ENCODE measurements at places on chromosomes 3 and 15.

GRCh38 chr3:133447750-133448477, 48.1 kb downstream of the BFSP2 start:
- DNase-seq, result no peak

DNA sequence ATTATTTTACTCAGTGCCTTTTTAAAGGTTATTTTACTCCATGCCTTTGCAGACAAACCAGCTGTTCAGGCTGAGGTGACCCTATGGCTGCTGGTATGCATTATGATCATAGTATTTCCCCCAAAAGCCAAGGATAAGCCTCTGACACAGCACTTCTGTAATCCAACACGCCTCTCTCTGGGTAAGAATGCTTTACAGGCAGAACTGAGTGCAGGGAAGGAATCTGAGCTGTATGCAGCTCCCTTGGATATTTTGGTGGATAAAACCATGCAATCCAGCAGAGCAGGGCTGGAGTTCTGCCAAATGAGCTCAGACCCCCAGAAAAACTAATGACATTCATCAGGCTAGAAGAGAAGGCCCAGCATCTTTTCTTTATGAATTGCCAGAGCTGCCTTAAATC, 11.7 kb upstream of the MAP1A start:
- DNase-seq, result no peak

GRCh38 chr3:114758831-114759699, 388.0 kb downstream of the ZBTB20 start:
- no peak for DNase-seq

DNA sequence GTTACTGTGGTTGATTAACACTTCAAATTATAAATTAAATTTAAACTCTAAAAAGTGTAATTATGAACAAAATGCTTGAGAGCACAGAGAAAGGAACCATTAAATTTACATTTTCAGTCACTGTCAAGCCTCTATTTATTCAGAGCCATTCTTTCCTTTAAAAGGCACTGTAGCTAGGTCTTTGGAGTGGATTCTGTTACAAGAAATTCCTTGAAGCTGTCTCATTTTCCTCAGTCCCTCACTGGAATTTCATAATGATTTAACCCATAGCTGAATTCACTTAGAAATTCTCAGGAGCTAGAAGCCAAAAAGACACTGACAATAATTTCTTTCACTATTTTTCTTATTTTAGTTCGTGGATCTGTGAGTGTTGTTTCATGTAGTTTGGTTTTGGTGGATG, 81.2 kb upstream of the TCF12 start:
- DNase-seq, result no peak

- DNase-seq, result no peak
Observed at GRCh38 chr3:122416966-122417365, 1.1 kb upstream of the WDR5B start.

DNA sequence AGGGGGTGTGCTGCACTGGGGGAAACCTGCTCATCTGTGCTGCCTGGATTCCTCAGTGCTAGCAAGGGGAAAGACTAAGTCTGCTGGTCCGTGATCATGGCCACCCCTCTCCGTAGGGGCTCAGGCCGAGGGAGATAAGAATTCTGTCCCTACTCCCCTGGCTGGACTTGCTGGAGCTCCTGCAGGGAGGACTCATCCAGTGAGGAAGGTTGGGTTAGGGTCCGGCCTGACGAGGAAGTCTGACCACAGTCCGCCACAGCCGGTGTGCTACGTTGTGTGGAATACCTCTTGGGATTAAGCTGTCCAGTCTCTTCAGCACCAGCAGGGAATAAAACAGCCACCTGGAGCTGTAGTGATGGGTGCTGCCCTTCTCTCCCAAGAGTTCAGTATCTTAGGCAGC, 1309.1 kb upstream of the CADM2 start:
- DNase-seq, result no peak

DNA sequence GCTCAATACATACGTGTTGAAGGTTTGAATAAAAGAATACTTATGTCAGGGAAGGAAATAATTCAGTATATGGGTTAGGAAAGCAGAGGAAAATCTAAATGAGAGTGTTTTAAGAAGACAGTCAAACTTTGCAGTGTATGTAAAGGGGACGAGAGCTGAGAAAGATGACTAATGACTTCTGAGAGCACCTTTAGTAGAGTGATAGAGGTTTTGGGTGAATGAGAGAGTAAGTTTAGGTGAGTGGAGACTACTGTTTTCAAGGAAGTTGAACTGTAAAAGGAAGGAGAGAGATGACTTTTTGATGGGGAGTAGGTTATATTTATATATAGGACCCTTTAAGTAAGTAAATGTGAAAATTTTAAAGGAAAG, 9.4 kb downstream of the TBC1D23 start:
- no peak for DNase-seq

DNA sequence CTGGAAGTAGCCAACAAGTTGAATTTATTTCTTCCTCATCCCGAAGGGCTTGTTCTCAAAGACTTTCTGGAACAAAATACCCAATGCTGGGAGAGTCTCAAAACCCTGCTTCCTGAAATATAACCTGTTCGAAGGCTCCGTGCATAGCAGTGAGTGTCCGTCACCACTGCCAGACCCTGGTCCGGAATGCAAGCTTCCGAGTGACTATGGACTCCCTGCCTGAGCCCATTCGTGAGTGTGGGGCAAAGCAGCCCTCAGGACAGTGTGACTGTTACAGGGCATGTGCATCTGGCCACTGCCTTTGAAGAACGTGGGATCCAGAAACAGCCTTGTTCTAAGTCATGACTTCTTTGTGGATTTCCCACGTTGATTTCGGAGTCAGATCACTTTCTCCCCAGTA, 214.5 kb upstream of the IGF1R start:
- DNase-seq, result no peak

DNA sequence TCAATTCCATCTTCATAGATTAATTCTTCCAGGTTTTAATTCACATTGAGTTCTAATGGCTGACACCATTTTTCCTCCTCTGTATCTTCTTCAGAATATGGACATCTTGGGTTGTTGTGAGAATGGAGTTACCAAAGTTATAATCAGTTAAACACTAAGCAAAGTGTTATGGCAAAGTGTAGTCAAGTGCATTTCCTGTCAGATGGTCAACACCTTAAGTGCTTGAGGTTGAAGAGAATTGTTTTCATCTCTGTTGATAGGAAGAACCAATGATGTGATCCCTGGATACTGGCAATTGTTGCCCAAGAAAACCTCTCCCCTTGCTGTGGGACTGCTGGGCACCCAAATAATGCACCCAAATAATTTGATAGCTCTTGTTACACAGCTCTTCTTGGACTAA, 102.6 kb upstream of the SATB1 start:
- no peak for DNase-seq

- no peak for DNase-seq
Observed at GRCh38 chr15:39539466-39539865, 41.4 kb upstream of the THBS1 start.

DNA sequence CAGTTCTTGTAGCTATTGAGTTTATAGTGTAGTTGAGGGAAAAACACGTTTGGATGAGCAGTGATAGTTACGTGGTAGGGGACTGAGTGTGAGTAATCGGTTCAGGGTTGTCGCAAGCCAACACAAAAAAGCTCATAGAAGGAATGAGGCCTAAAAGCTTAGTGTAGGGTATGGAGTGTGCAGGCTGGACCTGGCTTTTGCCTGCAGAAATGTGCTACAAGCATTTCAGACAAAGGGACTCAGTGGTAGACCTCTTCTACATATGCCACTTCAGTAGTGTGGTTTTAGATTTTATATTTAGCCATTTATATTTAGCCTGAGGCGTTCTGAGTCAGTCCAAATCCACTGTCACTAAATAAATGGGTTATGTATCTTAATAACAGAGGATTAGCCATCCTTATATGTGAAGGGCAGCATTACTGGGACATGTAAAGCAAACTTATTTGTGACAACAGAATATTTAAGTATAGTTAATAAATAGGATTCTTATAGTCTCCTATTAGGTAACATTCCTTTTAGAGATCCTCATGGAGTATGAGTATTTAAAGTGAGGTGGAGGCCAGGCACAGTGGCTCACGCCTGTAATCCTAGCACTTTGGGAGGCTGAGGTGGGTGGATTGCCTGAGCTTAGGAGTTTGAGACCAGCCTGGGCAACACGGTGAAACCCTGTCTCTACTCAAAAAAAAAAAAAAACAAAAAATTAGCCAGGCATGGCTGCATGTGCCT, 21.8 kb downstream of the ATP2C1 start:
- DNase-seq, result no peak

GRCh38 chr3:54631516-54632325, 296.1 kb downstream of the LRTM1 start:
- no peak for DNase-seq

GRCh38 chr3:98561727-98562521, 30.1 kb downstream of the GPR15 start:
- peak; percentile 9 for DNase-seq

GRCh38 chr15:67801926-67802914, 23.1 kb upstream of the SKOR1 start:
- DNase-seq, result no peak

DNA sequence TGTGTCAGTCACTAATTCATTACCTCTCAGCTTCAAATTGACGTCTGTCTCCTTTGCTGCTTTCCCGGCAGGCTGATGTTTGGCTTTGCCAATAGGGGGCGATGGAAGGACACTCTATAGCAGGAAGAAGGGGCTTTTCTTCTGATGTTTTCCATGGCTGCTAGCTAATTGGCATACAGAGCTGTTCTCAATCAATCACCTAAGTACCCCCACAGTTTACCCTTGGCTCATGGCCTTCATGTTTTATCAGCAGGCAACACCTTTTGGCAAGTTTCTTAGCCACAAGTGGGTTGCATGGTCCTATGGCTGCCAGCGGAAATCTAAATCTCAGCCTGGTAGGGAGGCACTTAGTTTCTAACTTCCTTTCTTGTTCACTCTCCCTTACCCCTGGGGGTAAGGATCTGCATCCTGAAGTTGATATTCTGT, 45.0 kb downstream of the ESYT3 start:
- peak; percentile 48 for DNase-seq

DNA sequence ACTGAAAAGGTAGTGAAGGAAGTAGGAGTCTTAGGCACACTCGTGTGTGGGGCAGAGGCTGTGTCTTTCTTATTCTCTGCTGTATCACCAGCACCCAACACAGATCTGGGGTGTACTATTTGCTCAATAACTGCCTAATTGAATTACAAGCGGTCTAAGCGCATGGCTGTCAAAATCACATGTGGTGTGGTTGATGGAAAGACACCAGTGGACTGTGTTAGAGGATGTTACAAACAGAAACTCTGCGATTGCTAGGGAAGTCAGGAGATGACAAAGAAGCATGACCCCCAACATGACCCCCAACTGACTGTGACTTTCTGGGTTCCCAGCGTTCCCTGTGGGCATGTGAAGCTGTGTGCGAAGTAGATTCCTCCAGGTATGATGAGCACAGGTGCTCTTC, 32.0 kb downstream of the ATG7 start:
- no peak for DNase-seq

GRCh38 chr3:197186887-197187588, 111.4 kb downstream of the DLG1 start:
- peak; percentile 62 for DNase-seq

DNA sequence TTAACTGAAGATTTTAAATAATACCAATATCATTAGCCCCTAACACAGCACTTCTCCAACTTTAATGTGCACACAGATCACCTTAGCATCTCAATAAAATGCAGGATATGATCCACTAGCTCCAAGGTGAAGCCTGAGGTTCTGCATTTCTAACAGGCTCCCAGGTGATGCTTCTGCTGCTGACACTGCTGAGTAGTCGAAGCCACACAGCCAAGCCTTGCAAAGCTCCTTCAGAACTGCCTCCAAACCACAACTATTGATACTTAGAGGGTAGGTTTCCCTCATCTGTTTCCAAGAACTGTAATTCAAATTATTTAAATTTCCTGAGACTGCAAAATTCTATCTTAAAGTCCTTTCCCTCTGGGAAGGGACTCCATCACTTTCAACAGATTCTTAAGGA, 3.9 kb downstream of the RIOX2 start:
- DNase-seq, result no peak

DNA sequence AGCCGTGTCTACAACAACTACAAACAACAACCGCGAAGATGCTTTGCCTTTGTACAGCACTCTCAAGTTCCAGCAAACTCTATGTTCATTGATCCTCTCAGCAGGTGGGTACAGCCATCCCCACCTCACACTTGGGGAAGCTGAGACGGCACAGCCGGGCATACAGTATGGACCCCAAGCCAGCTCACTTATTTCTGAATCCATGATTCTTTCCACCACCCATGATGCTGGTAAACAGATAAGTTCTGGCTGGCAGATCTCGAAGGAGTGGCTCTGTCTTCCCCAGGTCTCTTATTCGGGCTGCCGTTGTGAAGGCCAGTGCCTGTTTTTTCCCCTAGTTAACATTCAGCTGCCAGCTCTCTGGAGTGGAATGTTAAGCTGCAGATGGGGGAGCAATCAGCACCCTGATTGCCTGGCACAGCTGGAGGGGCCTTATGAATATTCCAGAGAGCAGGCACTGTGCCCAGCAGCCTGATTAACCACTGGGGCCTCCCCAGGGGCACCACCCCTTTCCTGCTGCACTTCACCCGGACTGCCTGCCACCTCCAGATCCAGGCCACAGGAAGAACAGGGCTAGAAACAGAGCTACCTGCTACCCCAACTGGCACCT, 73.2 kb downstream of the CORO2B start:
- no peak for DNase-seq

- no peak for DNase-seq
Observed at GRCh38 chr3:196192524-196193051, 18.6 kb downstream of the ZDHHC19 start.

GRCh38 chr3:23921052-23921511, 4.2 kb downstream of the RPL15 start:
- no peak for DNase-seq

DNA sequence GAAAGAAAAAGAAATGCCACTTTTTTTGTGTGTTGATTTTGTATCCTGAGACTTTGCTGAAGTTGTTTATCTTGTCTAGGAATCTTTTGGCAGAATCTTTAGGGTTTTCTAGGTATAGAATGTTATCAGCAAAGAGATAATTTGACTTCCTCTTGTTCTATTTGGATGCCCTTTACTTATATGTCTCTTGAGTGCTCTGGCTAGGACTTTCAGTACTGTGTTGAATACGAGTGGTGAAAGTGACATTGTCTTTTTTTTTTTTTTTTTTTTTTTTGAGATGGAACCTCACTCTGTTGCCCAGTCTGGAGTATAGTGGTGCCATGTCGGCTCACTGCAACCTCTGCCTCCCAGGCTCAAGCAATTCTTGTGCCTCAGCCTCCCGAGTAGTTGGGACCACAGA, 64.7 kb upstream of the NPHP3 start:
- no peak for DNase-seq

- DNase-seq, result no peak
Observed at GRCh38 chr15:82767163-82767829, 38.6 kb downstream of the FSD2 start.
